ENCODE measurements at places on chromosomes 16 and 17.

- DNase-seq: no peak
Observed at GRCh38 chr16:49701065-49701685, 154.7 kb downstream of the ZNF423 start.

DNA sequence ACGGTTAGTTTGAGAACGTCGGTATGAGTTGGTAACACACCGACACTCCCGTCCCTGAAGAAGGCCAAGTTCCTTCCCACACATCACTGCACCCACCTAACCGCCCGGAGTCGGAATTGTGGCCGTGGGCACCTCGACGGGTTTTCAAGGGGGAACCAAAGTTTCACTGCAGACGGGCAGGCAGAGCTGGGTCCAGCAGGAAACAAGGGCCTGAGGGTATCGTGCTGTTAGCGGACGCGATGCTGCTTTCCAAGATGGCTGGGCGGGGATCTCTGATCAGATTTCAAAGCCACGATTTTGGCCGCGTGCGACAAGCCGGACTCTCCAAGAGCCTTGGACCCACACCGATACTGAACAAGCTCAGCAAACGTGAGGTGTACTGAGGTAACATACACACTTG, 82.3 kb upstream of the DOC2B start:
- no peak for DNase-seq

DNA sequence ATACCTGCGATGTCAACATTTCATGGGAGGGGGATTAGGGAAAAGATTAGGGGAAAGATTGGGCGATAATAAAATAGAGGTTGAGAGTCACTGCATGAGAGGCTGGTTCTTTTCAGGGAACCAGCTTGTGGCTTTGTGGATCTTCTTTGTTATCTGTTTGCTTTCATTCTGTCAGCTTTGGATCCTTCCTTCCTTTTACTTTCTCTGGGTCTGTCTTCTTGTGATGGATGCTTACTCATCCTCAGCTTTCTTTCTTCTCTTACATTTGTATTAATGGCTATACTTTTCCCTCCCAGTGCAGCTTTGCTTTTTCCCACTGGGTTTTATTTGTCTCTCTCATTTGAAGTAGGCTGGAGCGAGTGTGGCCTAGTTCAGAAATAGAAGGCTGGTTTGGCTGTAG, 47.1 kb downstream of the RPTOR start:
- DNase-seq: no peak

DNA sequence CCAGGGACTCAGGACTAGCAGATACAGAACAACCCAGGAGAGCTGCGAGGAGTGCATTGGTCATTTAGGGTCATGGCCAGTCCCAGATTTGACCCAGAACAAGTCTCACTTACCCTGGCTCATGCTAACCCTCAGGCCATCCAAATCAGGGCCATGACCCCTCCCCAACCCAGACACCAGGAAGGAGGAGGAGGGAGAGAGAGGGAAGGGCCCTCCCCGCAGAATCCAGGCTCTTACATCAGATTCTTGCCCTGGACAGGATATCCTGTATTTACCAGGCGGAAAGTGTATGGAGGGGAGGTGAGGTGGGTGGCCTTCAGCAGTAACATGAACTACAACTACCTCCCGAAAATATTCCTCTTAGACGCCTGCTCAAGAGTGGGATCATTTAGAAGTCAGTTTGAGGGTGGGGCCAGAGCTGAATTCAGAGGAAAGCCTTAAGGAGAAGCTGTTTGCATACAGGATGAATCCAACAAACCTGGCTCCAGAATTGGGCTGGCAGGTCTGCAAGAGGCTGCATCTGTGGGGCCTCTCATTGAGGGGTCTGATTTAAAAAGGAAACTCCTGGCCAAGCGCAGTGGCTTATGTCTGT, 2.1 kb downstream of the VAT1 start:
- no peak for DNase-seq

- no peak for DNase-seq
Observed at GRCh38 chr16:64983231-64983630, 138.6 kb downstream of the CDH11 start.

DNA sequence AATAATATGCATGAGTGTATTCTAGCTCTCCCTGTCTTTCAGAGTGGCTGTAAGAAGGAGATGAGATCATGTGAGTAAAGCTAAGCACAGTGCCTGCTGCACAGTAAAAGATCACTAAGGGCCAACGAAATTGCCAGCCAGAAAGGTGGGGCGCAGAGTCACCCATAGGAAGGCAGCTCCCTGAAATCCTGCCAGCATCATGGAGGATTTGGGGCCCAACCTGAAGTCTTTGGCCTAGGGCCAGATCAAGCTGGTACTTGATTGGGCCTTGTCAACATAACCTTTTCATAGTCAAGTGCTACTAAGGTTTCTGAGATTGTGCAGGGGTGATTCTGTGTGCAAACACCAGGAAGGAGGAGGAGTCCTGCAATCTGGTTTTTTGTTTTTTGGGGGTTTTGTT, 16.5 kb downstream of the SCNN1B start:
- DNase-seq: no peak

DNA sequence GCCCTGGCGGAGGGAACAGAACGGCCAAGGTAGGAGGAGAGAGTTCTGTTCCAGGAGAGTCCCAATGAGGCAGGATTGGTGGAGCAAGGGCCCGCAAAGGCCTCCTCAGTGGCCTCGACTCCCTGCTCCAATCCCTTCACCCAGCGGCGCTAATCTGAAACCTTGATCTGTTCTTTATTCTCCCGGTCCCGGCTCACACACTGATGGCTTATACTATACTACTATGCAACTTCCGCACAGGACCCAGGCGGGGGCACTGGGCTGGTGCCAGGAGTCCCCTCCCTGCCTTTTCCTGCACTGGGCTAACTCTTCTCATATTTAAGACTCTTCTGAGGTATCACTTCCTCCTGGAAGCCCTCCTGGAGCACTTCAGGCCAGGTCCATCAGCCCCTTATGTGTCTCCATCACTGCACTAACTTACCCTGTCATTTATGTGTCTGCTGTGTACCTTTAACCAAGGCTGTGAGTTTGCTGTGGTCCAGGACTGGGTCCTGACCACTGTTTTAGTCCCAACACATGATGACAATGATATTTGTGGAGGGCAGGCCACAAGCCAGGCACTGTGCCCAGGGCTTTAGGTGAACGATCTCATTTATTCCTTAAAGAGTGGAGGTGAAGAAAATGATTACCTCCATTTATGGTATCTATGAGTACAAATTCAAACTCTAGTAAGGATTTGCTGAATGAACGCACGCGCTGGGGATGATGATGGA, 6.8 kb downstream of the CCDC102A start:
- no peak for DNase-seq

- no peak for DNase-seq
Observed at GRCh38 chr16:89523680-89524344, 15.6 kb downstream of the SPG7 start.

DNA sequence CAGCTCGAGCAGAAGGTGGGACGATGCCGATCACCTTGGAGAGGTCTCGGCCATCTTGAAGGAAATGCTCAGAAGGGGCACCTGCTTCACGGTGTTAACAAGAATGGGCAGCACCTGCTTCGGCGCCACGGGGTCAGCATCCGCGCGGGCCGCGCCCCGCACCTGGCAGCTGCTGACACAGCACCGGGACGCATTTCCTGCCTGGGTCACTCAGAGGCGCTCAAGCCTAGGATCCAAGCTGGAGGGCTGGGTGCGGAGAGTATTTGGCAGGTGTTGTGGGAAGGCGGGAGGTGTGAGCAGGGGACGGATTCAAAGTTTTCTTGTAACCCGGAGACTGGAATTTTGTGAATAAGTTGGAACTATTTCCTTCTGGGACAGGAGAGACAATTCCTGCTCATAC, 39.3 kb upstream of the AKTIP start:
- DNase-seq: no peak

- peak; percentile 86 for DNase-seq
Observed at GRCh38 chr17:55750750-55751657, at the start of gene PCTP. TSS of gene PCTP (plus strand) at chr17:55751051. CDS start at chr17:55751104, 53 bp downstream.

DNA sequence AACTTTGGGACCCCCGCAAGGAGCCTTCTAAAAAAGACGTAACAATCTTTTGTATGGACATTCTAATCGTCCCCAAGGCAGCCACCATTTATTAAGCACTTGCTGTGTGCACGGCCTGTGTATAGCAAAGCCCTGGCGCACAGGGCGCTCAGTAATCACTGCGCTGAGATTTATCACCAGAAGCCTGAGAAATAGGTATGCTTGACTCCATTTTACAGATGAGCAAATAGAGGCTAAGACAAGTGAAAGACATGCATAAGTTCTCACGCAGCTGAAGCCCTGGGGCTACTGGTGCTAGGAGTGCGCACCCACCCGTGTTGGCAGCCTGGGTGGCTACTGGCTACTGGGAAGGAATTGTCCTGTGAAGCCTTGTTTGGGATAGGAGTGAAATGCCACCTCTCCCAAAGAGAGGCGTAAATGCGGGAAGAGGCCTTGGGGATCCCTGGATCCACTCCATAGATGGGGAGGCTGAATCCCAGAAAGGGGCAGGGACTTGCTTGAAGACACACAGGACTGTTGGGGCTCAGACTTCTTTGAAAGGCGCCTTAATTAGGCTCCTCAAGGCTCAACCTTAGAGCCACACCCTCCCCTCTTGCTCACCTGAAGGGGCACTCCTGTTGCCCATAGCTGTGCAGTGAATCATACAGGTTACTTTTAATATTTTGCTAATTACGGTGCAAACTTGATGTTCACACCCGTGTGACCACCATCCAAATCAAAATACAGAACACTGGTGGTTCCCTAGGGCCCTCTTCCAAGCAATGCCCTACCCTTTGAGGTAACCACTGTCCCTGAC, 634 bp upstream of the NATD1 start:
- DNase-seq: no peak

GRCh38 chr16:3501783-3502400, 1.1 kb downstream of the CLUAP1 start:
- DNase-seq: no peak

- DNase-seq: no peak
Observed at GRCh38 chr17:32259586-32259985, 6.0 kb upstream of the RHBDL3 start.

GRCh38 chr16:75326333-75326732, 74.9 kb upstream of the BCAR1 start:
- DNase-seq: no peak

- DNase-seq: no peak
Observed at GRCh38 chr16:88803264-88803987, at the start of gene CDT1. TSS of gene CDT1 (plus strand) at chr16:88803789. CDS start at chr16:88803832, 43 bp downstream.

- DNase-seq: no peak
Observed at GRCh38 chr17:39569126-39569525, 38.6 kb downstream of the NEUROD2 start.

DNA sequence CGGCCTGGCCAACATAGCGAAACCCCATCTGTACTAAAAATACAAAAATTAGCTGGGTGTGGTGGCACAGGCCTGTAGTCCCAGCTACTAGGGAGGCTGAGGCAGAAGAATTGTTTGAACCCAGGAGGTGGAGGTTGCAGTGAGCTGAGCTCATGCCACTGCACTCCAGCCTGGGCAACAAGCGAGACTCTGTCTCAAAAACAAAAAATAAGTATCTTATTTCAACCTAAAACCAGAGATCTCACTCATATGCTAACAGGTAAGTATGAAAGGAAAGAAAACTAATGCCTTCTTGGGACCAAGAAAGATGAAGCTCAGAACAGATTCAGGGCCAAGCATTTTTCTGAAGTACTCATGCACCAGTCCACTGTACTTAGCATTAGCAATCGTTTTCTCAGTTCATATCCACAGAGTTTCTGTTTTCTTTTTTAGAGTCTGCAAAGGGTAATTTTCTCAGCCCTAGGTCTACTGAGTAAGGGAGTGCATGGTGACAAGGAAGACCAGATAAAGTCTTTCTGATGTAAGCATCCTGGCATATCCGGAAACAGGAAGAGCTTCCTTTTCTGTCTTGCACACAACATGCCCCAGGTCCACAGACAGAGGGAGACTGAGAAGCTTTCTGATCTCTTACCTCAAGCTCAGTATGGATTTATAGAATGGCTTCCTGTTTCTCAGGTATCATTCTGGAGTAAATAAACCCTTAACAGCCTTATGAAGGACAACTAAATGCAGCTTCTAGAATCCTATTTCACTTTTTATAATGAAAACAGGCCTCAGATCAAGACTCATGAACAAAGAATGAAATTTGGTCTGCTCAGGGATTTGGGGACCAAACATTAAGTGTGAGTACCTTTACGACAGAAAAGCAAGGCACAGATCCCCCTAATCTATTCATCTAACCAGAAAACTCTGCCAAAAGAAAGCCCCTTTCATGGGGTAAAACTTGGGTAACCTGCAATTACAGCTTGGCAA, 38.7 kb upstream of the FOXJ1 start:
- no peak for DNase-seq

DNA sequence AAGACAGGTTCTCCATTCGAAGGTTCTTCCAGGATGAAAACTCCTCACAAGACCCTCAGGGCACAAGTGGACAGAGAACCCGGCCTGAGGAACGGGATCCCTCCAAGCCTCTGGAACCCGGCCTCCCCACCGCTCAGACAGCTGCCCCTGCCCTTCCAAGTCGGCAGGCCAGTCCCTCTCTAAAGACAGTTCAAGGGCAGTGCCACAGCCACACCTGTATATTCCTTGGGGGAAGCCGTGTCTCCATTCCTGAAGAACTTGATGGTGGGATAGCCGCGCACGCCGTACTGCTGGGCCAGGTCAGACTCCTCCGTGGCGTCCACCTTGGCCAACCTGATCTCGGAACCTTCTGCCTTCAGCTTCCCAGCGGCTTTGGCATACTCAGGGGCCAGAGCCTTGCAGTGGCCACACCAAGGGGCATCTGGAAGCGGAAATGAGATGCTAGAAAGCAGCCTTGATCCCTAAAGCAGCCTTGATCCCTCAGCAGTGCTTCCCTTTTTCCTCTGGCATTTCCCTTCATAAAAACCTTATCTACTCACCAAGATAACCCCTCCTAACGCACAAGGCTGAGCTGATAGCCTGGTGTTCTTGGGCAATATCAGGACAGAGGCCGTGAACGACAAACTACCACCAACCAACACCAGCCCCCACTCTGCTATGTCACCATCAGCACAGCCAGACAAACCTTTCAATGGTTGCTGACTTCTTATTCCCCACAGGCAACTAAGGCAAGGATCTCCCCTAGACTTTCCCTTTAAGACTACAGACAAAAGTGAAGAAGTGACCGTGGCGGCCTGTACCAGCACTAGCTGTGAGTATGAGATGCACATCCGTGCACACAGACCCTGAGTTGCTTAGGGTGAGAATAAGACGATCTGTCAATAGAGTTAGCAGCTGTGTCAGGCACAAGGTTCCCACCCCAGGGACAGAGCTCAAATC, 1.1 kb downstream of the P4HB start:
- DNase-seq: no peak

DNA sequence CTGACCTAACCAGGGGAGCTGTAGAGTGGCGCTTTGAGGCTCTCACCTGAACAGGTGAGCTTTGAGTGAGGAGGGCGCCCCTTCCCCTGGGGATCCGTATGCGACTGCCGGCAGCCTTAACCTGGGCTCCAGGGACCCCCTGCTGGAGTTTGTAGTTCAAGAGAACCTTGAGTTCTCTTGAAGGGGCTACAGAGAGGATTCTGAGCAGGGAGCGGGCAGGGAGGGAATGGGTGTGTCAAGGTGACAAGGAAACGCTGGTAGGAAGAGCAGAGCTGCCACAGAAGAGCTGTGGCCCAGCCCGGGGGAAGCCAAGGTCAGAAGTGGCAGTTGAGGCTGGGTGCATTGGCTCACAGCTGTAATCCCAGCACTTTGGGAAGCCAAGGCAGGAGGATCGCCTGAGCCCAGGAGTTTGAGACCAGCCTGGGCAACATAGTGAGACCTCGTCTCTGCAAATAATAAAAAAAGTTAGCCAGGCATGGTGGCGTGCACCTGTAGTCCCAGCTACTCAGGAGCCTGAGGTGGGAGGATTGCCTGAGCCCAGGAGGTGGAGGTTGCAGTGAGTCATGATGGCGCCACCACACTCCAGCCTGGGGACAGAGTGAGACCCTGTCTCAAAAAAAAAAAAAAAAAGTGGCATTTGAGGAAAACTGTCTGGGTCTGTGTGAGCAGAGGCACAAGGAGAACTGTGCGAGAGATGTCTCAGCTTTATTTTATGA, 1.2 kb downstream of the LLGL2 start:
- DNase-seq: no peak

GRCh38 chr17:66920950-66921349, 43.6 kb upstream of the CACNG4 start:
- DNase-seq: no peak
